NCI-H226 (cell line): ENCODE measurements at places on chromosomes 7 and 10.
A peak's percentile ranks its signal among the peaks of the same experiment; 100 is the strongest.

- no peak for DNase-seq
Measured at GRCh38 chr7:116918704-116919103, 34.6 kb upstream of the ST7 start.

DNA sequence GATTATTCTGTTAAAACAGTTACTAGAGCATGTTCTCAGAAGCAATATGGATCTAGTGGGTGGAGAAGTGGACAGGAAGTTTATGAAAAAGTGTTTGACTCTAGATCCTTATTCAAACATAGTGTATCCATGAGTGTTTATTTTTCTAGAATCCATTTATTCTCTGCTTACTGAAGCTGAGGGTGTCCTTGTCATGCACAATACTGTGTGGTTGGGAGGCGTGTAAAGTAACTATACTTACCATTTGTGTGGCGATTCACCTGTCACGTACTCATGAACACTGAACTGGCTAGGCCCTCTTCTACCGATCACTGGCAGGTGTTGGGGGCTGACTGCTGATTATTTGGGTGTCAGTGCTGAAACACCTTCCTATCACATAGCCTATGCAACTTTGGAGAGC lies 74.0 kb downstream of the POU6F2 start:
- no peak for DNase-seq

DNA sequence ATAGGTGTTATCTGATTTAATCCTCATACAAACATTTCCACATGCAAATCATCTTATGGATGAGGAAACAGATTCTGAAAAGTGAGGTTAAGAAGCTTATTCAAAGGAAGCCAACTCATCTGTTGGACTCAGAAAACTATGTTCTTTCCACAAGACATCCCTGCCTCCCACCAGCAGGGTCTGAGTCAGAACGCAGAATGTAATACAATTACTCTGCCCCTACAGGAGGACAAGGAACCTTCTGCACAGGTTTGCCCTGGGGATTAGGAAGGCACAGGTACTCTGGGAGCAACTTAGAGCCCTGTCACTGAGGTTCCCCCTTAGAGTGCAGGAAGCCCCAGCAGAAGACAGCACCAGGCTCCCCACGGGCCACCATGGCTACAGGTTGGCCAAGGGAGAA lies 255.7 kb downstream of the TNS3 start:
- DNase-seq = peak; percentile 69

- no peak for DNase-seq
Measured at GRCh38 chr10:132740588-132740987, 45.4 kb downstream of the NKX6-2 start.

DNA sequence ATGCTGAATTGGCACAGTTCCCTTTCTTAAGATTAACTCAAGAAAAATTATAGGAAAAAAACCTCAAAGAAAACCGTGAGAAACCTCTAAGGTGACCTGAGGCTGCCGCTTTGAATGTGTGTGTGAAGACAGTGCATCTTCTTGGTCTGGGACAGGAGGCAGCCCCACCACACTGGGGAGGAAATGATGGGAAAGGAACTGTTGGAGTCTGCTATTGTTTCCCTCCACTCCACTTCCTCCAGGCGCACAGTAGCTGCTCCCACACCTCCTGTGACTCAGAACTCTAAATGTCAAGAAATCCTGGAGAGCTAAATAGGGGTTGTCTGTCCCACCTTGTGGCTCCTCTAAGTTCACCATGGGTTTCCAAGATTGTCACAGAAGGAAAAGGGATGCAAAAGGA lies 179.4 kb downstream of the PDE1C start:
- DNase-seq = no peak

DNA sequence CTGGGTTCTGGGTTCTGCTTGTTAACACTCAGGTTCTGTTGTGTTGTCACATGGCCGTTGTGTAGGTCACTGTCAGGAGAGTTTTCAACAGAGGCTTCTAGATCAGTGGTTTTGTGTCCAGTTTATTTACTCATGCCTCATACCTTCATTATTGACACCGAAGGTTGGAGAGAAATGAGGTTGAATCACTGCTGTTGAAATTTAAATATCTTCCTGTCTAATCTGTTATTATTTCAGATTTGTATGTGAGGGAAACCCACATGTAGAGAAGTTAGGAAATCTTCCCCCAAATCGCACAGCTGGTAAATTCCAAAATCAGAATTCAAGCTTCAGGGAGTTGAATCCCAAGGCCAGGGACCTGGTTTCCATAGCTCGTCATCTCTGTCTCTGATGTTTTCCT lies 28.3 kb upstream of the KLF6 start:
- DNase-seq = no peak

- DNase-seq = no peak
Measured at GRCh38 chr10:12679636-12680035, 321.9 kb downstream of the CCDC3 start.

- peak; percentile 6 for DNase-seq
Measured at GRCh38 chr10:23826421-23826820, 382.5 kb upstream of the KIAA1217 start.

GRCh38 chr10:111833251-111833650 lies 350.3 kb downstream of the GPAM start:
- no peak for DNase-seq

- peak; percentile 92 for DNase-seq
Measured at GRCh38 chr7:123770378-123770777, 21.6 kb upstream of the WASL start.

DNA sequence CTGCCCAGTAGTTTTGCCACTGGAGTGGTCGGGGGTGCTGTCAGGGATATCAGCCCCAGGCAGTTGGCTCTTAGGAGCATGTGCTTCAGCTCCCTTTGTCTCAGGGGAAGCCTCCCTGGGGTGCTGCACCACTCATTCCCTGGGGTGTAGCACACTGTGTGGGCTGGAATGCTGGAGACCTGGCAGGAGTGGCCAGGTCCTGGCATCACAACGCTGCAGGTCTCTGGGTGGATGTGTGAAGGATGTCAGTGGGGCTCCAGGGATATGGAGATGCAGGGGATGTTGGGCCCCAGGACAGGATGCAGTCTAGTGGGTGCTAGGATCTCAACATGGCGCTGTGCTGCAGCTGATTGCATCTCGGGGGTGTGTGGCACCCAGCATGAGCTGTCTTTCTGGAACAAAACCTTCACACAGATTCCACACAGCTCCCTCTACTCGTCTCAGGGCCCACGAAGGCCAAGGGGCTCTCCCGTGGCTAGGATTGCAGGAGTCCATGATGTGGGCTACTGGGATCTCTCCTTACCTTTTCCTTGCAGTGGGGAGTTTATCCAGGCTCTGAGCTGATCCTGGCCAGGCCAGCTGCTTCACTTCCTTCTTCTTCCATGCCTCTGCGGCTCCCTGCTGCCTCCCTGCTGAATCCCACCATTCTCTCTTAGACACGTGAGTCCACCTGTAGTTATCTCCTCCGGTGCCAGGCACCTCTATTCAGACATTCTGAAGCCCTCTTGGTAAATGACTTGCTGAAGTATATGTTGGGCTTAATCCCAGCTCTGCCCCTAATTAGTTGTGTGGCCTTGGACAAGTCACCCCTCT lies 295.1 kb downstream of the RPS24 start:
- DNase-seq = no peak
